IPS DF 6.9 (cell line): ENCODE measurements at places on chromosomes 16 and 17.
A peak's percentile ranks its signal among the peaks of the same experiment; 100 is the strongest.

- DNase-seq, result no peak
Measured at GRCh38 chr16:72877374-72878028, 170.4 kb downstream of the ZFHX3 start.

DNA sequence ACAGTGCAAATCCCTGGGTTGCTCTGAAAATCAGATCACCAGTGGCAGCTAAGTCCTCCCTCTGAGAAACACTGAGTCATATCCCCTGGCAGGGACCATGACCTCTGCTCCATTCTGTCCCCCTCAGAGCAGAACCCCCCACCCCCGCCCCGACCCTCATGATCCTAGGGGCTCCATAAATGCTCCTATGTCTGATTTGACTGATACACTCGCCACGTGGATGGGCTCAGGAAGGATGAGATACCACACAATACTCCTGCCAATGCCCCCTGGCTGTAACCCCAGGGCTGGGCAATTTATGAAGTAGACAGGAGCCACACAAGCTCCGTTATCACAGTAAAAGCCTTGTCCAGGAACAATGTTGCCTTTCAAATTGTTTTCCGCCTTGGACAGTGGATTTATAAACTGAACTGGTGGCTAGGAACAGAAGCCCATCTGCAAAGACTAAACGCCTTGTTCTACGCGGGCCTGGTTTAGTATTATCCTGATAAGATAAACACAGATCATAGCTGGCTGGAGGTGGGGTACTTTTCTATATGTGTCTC lies 394.8 kb downstream of the SLC39A11 start:
- DNase-seq, result no peak

DNA sequence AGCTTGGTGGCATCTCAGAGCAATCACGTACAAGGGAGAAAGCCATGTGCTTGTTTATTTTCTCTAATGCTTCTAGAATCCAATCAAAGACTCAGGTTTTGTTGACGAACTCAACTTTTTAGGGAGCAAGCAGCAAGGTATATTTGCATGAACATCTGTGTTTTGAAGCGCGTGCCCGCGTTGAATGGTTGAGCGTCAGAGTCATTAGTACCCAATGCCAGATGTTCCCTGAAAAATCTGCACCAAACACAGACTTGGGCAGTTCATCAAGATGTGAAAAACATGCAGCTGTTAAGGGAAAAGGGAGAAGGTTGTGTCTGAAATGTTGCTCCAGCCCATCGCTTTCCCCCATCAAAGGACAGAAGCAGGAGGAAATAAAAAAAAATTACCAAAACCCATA lies 170.4 kb downstream of the SNX29 start:
- no peak for DNase-seq

- no peak for DNase-seq
Measured at GRCh38 chr17:49553676-49554335, 21.9 kb upstream of the NXPH3 start.

DNA sequence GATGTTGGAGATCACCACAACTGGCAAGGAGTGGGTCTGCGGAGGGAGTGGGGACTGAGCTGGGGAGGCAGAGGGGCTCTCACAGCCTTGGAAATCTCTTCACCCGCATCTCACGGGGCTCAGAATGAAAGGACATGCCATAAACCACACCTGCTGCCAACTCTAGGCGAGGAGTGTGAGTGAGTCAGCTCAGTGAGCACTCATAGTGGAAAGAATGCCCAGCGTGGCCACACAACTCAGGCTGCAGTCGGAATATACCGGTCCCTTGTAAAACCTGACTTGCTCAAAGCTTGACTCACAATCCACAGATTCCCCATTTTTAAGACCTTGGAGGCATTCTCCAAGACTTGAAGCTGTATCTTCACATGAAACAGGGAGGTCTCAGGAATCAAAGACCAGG lies 36.7 kb downstream of the STAT5A start:
- no peak for DNase-seq

GRCh38 chr17:74757502-74757901 lies 9.1 kb downstream of the NHERF1 start:
- no peak for DNase-seq

- peak; percentile 29 for DNase-seq
Measured at GRCh38 chr16:69709456-69710084, 16.8 kb downstream of the NQO1 start.

DNA sequence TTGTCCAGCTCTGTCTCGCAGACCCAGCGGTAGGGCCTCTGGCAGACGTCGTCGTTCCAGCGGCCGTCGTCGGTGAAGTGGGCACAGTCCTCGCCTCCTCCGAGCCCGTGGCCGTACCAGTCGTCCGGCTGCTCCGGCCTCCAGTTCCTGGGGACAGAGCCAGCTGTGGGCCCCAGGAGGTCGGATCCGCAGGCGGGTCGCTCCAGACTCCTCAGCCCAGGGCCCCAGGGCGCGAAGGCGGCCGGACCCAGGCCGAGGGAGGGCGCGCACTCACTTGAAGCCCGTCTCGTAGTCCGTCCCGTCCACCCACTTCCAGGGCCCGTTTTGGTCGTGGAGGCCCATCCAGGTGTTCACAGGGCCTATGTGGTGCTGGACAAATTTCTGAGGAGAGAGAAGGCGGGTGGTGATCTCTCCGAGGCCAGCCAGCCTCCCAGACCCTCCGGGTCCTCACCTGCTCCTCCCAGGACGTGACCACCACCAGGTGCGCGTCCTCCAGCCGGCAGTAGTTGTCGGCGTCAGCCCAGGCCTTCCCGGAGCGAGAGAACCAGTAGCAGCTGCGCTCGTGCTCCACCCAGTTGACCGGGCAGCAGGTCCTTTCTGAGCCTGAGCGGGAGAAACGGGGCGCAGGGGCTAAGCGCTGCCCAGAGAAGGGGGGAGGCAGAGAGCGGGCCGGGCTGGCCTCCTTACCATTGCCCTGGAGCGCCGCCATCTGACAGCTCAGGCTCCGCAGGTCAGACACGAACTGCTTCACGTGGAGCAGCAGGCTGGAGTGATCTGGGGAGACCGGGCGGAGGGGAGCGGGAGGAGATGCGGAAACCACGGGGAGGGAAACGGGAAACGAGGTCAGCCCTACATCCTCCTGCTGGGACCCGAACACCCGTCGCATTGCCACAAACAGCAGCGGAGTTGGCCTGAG lies 5.2 kb downstream of the ASGR1 start:
- DNase-seq, result peak; percentile 70

DNA sequence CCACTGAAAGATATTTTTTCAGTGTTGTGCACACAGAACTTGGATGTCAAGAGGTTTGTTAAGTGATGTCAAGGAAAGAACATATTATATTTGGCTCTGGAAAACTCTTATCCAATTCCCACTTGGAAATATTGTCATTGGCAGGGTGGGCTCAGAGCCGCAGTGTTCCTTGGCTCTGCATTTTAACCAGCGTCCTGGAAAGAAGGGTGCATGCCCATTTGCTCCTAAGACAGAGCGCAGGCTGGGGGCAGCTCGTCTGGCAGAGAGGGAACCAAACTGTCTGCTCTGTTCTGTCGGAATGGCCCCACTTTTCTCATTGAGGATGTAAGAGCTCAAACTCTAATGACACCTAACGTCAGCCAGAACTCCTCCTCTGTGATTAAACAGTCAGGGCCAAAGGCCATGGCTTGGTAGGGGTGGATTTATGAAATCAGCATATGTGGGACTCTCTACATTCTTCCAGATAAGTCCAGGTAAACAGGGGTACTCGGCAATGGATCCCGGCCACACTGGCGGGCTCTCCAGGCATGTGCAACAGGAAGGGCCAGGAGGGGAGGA lies 18.0 kb downstream of the SLC47A1 start:
- no peak for DNase-seq

GRCh38 chr16:2713985-2714774 lies 5.8 kb downstream of the PRSS27 start:
- no peak for DNase-seq

- DNase-seq, result no peak
Measured at GRCh38 chr16:85354686-85355514, 242.6 kb upstream of the CIBAR2 start.

DNA sequence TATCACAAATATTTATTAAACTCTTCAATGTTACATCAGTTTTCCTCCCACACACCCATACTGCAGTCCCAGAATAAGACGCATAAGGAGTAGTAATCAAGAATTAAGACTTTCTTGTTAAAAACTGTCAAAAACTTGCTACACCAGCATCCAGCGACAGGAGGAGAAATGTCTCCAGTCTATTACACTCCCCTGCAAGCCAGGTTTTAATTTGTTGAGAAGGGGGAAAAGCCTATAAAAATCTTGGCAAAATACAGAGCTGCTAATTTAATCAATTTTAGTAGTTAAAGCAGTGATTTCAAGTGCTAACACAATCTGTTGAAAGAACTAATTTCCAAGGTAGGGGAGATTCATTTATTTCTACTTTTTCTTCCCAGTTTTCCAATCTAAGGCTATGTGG lies 102.0 kb upstream of the MED13 start:
- DNase-seq, result no peak

GRCh38 chr16:24070851-24071250 lies 185.3 kb upstream of the CACNG3 start:
- DNase-seq, result peak; percentile 82

- DNase-seq, result no peak
Measured at GRCh38 chr17:9028202-9028987, 7.1 kb downstream of the NTN1 start.

- no peak for DNase-seq
Measured at GRCh38 chr17:5804251-5804650, 219.9 kb upstream of the NLRP1 start.

- no peak for DNase-seq
Measured at GRCh38 chr16:66212428-66212827, 154.1 kb upstream of the CDH5 start.

GRCh38 chr16:57628008-57628781 lies at the start of gene ADGRG1:
Gene ADGRG1 (plus strand): TSS chr16:57628630. CDS start chr16:57650288, 21,658 bp downstream.
- no peak for DNase-seq
